ENCODE measurements at places on chromosomes 6 and 20.

DNA sequence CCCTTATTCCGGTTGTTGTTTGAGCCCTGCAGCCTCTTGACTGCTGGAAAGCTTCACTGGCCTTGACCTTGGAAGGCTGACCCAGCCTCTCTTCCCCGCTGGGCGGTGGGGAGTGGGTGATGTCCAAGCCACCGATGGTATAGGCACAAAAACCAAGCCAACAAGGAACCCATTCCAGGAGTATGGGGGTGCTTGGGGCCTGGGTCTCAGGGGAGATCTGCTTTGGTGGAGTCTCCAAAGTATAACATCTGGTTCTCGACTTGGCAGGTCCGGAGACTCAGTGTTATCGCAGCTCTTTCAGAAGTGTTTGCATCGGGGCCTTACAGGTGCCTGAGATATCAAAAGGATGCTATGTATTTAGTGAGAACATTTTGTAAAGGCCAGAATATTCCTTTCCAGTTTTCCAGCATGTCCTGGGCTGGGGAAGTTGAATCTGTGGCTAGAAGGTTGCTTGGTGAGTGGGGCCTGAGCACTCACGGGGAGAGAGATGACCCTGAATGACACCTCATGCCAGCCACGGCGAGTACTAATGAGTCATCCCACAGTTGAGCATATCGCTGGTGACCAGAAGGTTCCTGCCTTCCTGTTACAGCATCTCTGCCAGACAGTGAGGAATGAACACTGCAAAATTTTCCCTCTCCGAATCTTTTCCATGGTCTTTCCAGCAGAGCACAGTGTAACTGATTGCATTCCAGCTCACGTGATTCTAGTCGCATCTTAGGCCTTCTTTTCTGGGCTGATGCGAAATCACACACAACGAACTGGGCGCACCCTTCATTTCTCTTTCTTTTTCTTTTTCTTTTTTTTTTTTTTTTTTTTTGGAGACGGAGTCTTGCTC is 133.9 kb downstream of the ZDHHC14 start:
- DNase-seq = no peak

DNA sequence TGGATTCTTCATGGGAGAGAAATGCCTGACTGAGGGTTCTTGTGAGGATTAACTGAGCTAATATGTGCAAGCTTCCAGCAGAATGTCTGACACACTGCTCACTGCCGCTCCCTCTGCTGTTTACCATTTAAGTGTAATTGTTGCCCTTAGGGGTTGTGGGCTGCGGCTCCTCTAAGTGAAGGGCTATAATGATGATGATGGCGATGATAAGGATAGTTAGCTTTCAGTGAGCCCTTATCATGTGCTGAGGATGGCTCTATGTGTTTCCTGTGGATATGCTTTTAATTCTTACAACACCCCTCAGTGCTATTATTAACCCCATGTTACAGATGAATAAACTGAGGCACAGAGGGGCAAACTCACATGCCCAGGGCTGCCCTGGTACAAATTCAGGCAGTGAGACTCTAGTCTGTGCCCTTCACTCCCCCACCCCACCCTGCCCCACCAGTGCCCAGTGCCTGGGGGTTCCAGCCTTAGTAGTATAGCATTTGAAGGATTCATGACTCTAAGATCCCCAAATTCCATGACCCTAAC is 33.4 kb downstream of the TGM2 start:
- DNase-seq = no peak

DNA sequence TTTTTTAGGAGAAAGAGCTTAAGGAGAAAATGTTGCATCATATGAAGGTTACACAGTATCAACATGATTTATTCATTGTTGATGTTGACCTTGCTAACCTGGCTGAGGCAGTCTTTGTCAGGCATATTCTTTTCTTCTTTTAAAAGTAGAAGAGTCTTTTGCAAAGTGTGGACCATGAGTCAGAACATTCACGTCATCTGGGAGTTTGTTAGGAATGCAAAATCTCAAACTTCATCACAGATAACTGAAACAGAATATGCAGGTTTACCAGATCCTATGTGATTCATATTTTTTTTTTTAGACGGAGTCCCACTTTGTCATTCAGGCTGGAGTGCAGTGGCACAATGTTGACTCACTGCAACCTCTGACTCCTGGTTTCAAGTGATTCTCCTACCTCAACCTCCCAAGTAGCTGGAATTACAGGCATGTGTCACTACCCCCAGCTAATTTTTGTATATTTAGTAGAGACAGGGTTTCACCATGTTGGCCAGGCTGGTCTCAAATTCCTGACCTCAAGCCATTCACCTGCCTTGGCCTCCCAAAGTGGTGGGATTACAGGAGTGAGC is 530.4 kb upstream of the BTBD3 start:
- DNase-seq = no peak

DNA sequence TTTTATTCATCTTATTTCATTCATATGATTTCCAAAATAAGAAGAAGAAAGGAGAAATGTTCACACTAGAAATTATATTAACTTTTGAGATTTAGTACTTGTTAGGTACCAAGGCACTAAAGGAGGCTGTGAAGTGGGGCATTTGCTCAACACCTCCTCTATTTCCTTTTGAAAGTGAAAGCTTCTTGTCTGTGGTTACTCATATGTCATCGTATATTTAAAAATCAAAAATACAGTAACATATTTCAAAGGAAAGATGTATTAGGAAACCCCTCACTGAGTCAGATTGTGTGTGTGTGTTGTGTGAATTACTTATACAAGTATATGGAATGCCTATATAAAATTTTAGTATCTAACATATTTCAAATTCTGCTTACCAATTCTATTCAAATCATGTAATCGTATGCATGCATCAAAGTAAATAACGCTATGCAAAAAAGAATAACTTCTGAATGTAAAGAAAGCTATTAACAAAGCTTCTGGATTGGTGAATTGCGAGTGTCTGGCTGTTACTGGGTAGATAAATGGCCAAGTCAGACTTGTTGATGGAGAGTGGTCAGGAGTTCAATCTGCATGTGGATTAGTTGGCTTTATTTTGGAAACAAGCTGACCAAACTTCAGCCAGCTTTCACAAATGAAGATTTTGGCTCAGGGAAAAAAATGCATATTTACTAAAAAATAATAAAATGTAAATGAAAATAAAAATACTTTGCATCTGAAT is 70.9 kb downstream of the PACRG start:
- no peak for DNase-seq

GRCh38 chr6:11798538-11798937 is 19.9 kb upstream of the ADTRP start:
- DNase-seq = no peak

DNA sequence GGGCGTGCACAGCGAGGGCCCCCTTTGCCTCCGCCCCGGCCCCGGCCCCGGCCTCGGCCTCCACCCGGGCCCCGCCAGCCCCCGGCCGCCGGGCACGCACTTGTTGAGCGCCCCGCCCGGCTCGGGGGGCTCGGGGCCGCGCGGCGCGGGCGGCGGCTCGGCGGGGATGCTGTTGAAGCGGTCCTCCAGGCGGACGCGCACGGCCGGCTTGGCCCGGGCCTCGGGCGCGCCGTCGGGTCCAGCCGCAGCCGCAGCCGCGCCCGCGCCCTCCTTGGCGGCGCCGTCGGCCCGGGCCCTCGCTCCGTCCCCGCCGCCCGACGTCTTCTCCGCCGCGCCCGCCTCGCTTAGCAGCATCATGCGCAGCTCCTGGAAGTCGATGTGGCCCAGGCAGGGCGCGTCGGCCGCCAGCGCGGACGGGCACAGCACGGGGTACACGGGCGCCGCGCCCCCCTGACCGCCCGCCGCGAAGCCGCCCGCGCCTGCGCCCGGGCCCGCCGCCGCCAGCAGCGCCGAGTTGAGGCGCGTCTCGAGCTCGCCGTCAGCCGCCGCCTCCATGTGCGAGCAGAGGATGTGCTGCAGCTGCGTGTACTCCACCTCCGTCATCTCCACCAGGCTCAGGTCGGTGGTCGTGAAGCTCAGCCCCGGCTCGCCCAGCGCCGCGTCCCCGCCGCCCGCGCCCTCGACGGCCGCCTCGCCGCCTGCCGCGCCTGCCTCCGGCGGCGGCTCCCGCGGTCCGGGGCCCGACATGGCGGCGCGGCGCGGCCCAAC is 514 bp downstream of the TCFL5 start:
- DNase-seq = no peak

DNA sequence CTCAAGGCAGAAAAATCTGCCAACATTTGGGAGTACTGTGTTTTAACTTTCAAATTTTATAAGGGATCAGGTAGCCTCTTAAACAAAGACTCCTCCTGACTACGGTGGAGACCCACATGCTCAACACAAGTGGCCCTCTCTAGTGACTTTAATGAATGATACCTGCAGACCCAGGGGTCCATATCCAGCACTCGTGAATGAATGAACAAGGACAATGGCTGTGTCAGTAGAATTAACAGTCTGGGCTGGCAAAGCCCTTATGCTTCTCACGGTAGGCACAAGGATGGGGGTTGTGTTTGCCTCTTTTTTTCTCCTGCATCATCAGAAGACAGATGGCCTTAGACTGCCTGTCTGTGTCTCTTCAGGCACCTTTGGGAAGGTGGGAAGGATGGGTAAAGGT is 112.6 kb upstream of the TRAF3IP2 start:
- no peak for DNase-seq

DNA sequence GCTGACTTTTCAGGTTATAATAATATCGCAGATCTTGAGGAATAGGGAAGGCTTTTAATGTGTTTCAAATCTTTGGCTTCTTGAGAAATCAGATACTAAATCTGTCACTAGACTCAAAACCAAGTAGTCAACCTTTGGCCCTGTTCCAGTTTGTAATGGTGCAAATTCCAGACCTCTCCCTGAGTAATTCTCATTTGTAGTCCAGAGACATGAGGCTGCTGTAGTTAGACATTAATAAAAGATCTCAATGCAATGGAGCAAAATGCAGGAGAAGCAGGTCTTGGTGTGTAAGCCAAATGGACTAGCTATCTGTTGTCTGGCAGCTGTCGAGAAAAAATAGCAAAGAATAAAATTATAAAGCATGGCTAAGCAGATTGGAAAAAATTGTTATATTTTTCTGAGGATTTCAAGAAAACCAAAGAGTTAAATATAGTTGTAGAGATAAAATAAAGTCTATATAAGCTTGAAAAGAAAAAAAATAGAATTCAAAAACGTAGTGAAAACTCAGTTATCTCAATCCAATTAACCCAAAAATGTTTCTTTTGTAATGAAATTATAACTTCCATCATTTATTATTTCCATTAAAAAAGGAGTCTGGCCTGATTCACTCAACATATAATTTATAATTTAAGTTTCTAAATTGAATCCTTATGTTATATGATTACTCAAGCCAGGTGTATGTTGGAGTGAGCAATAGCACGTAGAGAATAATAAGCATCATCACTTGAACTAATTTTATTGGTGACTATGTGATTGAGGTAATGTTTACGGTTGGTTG is 161.5 kb upstream of the ADGRB3 start:
- DNase-seq = no peak

All from GM18507 (cell line).